ENCODE measurements at places on chromosomes 7 and 10.

DNA sequence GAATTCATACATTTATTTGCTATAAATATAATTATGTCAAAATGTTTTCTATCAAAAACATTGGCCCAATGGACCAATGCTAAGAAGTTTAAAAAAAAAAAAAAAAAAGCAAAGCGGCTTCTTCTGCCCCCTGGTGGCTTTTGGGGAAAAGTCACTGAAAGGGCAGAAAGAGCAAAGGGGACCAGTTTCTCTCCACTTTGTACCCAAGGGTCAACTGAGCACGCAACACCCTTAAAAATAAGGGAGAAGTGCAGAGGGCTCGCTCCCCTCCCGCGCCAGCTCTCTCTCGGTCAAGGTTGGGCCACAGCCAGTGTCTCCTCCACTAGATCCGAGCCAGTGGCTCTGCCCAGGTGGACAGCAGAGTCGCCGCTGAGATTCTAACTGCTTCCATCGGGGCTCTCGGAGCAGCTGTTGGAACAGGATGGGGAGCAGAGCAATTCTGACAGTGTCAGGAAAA is 136.4 kb upstream of the FGFR2 start:
- peak; percentile 13 for DNase-seq

DNA sequence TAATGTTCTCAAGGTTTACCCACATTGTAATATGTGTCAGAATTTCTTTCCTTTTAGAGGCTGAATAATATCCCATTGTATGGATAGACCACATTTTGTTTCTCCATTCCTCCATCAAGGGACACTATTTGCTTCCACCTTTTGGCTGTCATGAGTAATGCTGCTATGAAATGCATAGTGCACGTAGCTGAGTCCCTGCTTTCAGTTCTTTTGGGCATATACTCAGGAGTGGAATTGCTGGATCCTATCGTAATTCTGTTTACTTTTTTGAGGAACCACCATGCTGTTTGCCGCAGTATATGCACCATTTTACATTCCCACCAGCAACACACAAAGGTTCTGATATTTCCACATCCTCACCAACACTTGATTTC is 60.0 kb downstream of the PRF1 start:
- DNase-seq, result no peak

- DNase-seq, result no peak
Observed at GRCh38 chr10:59829601-59830000, 76.3 kb upstream of the MRLN start.

DNA sequence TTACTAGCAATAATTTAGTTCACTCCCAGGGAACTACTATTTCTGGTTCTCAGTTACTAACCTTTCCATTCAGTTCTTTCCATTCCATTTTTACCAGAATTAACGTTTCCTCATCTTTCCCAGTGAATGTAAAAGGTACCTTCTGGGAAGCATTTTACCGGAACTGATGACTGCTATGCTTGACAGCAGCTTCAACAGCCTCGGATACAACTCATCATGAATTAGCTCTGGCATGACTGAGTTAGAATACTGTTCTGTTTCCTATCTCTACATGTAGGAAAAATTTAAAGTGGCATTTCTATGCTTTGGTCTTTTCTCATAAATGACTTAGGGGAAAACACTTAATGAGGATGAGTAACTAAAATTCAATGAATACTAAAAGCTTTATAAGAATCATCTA is 18.6 kb downstream of the TAS2R41 start:
- DNase-seq, result no peak

GRCh38 chr7:68963552-68963951 is 634.7 kb upstream of the AUTS2 start:
- no peak for DNase-seq
